Activated CD8-positive, alpha-beta T cell treated with anti-CD3 and anti-CD28 coated beads for 36 hours (primary cell): ENCODE measurements at places on chromosomes 1 and 21. TPM values are rescaled to one million over a fixed set of nuclear protein-coding genes. Genes with fewer than 3 reads are reported as not detected.

The FCRL2 gene
- total RNA-seq = not detected

DNA sequence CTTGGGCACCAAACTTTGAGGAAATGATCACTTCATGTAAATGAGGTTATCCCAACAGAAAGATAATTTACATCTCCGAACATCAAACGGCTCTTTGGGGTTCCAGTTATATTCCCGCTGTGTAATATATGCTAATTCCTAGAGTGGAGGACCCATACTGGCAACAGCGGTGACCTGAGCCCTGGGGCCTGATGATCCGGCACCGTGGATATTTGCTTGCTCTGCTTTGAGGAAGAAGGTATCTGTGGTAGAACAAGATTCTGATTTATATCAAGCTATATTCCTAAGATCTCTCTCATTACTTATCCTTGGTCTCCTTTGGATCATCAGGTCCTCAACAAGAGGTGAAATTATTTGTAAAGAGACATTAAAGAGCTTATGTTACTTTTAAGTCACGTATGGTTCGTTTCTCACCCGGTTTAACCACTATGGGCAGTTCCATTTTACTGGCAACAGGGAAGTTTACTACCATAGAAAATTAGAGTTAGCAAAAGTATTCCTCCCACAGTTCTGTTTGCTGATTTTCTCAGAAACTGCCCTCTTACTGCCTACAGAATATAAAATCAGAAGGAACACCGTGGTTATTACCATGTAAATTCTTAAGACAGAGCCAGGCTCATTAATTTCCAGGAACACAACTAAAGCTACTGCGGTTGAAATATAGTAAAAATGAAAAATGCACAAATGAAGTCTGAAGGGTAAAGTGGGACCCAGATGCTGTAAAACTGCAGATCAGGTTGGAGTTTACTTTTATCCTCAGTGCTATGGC is 56.7 kb downstream of the MRPL39 start:
- DNase-seq = no peak

DNA sequence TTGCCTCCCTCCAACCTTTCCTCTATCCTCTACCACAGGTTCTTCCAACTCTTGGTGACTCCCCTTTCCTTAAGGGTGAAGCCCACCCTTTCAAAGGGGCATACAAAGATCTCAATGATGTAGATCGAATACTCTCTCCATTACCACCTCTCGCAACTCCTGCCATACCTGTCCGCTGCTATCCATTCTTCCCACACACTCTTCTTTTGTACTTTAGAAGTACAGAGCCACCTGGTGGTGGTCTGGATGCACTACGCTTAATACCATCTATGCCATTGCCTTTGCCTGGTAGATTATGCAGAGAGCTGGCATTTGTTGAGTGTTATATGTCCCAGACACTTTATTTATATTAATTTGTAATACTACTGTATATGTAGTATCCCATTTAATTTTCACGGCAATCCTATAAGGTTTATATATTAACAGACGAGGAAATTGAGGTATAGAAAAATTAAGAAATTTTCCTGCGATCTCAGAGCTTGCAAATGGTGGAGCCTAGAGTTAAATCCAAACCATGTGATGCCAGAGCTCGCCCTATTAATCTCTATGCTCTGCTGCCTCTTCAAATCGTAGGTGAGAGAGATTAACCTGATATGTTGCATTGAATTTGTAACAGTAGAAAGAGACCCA is 22.9 kb downstream of the TSHB start:
- DNase-seq = peak; percentile 81

DNA sequence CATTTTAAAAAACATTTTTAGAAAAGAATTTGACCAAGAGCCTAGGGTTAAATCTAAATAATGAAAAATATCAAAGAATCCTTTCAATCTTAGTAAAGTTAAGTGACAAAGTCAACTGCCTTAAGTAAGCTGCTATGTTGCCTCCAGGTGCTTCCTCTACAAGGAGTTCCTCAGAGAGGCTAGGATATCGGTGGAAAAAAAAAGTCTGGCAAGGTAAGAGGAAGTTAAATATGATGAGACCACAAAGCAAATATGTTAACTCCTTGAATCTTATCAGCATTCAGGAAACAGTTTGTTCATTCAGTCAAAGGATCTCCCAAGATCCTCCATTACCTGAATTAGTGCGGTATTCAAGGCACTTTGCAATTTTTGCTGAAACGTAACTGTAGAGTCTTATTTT is 563.5 kb downstream of the PTPRC start:
- DNase-seq = no peak

The OPRD1 gene
- total RNA-seq = 0.02 TPM

The KIAA0040 gene
- total RNA-seq = 20.8 TPM

DNA sequence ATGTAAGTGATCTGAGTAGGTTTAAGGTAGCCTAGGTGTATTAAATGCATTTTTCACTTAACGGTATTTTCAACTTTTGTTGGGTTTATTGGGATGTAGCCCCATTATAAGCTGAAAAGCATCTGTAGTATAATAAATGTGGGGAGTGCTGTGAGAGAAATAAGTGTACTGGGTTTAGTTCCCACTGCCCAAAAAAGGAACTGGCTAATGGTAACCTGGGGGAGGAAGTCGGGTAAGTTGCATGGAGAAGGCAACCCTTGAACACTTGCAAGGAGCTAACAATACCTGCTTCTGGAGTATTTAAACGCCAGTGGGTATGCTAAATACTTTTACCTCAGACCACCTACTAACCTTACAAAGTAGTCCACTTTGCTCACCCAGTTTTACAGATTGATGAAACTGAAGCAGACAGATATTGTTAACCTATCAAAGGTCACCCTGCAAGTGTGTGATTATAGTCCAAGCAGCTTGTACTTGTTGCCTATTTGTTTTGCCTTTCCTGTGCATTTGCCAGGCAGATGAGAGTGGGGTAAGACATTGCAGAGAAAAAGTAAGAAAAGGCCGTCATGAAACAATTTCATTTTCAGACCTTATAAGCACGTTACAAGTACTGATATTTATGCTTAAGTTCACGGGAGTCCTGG is 7.6 kb upstream of the SHISA4 start:
- no peak for DNase-seq

DNA sequence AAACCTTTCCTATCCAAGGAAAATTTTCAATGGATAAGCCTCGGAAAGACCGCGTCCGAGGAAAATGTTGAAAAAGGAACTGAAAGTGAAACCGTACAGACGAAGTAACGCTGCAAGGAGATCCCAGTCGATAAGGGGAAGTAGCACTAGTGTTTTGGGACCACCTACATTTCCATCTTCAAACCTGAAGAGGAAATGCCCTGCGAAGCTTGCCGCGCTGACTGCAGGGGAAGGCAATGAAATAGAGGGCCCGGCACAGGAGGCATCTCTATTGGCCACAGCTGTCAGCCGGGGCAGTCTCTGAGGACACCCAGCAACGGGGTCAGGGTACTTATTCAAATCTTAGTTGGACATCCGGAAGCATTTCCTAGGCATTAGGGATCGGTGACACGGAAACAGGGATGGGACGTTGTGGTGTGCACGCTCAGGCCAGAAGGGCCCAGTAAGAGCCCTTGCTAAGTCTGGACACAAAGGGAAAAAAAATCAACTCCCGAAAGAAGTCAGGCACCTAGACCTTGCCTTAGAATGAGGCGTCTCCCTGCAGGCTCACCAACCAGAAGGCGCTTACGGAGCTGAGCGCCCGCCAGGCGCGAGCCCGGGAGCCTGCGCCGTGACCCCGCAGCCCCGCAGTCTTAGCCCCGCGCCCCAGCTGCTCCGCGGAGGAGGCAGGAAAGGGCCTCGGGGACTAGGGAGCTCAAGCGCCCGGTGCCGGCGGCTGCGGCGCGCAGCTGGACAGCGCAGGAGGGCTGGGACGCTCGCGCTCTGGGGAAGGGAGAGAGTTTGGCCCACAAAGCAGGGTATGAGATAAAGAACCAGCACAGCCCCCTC is 655 bp downstream of the USF1 start:
- peak; percentile 84 for DNase-seq
